Stimulated activated CD4-positive, alpha-beta T cell treated with anti-CD3 and anti-CD28 coated beads, TNF-alpha, amount 100 ng/mL, for 1 hour (primary cell): ENCODE measurements at places on chromosomes 2 and 18.

DNA sequence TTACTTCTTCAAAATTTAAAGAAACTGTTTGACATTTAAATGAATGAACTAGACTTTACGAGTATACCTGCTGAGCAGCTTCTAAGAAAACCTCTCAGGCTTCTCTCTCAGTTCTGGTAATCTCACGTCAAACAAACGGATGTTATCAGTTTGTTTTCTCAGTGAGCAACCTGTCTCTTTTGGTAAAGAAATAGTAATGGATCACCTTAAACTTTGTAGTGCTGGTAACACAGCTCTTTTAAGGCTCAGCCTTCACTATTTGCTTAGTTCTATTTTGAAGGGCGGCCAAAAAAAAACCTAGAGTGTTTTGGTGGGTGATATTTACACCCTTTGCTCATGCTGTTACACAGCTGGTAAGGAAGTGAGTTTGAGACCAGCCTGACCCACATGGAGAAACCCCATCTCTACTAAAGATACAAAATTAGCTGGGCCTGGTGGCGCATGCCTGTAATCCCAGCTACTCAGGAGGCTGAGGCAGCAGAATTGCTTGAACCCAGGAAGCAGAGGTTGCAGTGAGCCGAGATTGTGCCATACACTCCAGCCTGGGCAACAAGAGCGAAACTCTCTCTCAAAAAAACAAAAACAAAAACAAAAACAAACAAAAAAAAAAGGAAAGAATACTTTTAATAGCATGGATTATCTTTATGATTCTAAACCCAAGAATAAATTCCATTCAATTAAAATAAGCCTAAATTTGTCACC, 15.9 kb downstream of the FN1 start:
- DNase-seq, result no peak

DNA sequence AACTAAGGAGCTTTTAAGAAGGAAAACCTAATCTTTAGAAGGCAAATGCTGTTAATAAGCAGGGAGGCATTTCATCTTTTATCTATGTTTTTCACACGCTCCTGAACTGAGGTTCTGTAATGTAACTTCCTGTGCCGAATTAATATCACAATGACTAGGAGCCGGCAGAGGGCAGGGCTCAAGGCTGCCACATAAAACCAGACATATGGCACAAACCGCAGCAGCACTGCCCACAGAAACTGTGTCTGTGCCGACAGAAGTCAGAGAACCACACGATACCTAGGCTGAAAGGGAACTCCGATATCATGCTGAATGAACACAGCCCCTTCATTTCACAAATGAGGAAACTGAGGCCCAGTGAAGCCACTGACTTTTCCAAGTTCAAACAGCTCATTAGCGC, 112.1 kb downstream of the EIPR1 start:
- DNase-seq, result no peak

- DNase-seq, result no peak
Measured at GRCh38 chr2:109233643-109234042, 104.6 kb downstream of the SH3RF3 start.

DNA sequence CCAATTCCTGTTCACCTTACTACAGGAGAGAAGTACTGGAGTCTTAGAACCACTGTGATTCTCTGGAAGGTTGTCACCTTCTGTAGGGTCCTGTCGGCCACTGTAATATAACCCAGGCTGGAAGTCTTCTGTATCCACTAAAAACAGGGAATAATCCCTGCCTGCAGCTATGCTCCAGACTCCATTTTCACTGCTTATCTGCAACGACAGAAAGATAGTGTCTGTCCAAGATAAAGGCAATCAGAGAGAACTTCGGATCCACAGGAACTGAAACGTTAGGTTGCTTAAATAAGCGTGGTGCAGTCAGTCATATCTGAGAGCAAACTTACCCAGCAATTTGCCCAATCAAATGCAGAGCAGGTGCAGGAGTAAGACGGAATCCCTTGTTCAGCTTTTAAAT, 34.2 kb downstream of the ALS2 start:
- DNase-seq, result no peak

- DNase-seq, result no peak
Measured at GRCh38 chr2:218832520-218832919, 917 bp upstream of the PRKAG3 start.

- no peak for DNase-seq
Measured at GRCh38 chr2:33425586-33426031, 50.8 kb upstream of the RASGRP3 start.

DNA sequence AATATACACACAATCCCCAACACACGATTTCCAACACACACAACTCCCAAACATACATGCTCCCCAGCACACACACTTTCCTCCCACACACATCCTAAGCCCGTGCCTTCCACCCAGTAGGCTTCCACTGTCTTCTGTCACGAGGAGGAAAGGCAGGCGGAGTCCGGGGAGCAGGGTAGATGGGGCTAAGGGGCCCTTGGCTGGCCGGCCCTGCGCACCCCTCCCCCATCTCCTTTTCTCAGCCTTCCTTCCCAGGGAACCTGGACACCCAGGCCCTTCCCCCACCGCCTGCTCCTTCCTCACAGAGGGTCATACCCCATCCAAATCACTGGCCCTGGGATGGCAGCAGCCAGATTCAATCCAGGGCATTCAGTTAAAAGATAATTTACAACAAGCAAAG, 3.4 kb upstream of the PDCD1 start:
- DNase-seq, result no peak

DNA sequence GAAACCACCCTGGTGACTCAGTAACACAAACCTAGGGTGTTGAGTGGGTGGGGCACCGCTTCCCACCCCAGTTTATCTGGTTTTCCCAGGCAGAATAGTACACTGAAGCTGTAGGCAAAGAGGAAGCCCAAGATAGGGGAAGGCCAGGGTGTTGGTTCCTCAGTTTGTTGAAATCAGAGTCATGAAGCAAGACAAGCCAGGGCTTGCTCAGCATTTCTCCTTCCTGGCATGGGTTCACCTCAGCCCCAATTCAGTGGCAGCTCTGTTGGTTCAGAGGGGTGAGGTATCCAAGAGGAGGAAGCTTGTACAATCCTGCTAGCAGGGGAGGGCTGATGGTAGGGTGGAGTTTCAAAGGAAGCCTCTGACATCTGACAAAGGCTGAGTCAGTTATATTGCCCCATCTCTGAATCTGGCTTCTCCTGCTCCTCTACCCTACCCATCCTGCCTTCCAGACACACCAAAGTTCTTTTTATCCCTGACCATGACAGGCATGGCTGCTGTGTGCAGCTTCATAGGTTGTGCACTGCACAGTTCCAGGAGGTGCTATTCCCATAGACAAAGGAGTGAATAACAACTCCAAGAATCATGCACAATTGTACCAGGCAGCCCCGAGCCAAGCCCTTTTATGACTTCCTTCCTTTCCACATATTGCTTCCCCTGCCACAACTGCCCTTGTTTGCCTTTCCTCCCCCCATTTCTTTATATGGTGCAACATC, 24.9 kb upstream of the RAB10 start:
- DNase-seq, result no peak

DNA sequence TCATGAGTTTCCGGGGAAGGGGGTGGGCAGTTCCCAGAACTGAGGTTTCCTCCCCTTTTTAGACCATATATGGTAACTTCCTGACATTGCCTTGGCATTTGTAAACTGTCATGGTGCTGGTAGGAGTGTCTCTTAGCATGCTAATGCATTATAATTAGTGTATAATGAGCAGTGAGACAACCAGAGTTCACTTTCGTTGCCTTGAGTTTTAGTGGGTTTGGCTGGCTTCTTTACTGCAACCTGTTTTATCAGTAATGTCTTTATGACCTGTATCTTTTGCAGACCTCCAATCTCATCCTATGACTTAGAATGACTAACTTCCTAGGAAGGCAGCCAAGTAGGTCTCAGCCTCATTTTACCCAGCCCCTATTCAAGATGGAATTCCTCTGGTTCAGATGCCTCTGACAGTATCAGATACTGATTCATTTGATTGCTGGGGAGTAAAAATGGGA, 447.3 kb downstream of the XIRP2 start:
- DNase-seq, result no peak

- no peak for DNase-seq
Measured at GRCh38 chr2:37657471-37657870, 14.0 kb downstream of the CDC42EP3 start.

DNA sequence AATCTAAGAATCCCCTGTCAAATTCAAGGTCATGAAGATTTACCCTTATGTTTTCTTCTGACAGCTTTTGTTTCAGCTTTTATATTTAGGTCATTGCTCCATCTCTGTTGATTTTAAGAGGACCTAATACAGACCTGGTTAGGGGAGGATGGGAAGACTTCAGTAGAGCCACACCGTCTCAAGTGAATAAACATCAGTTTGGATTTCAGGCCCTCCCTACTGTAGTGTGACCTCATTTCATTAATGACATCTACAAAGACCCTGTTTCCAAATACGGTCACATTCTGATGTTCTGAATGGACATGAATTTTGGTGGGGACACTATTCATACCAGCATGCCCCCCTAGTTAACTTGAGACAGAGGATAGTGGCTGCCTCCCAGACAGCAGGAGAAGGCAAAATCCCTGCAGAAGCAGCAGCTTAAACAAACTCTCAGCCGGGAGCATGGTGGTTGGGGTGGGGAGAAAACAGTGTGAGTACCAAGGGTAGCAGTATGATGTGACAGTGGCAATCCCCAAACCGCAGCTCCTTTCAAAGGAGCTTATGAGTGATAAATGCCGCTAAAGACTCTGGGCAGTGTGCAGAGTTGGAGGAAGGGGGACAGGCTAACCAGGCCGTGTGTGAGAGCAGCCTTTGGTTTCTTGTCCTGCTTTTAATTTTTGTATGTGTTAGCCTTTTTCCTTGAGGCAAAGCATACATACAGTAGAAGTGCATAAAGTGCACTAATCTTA, 65.9 kb upstream of the TNP1 start:
- DNase-seq, result no peak

DNA sequence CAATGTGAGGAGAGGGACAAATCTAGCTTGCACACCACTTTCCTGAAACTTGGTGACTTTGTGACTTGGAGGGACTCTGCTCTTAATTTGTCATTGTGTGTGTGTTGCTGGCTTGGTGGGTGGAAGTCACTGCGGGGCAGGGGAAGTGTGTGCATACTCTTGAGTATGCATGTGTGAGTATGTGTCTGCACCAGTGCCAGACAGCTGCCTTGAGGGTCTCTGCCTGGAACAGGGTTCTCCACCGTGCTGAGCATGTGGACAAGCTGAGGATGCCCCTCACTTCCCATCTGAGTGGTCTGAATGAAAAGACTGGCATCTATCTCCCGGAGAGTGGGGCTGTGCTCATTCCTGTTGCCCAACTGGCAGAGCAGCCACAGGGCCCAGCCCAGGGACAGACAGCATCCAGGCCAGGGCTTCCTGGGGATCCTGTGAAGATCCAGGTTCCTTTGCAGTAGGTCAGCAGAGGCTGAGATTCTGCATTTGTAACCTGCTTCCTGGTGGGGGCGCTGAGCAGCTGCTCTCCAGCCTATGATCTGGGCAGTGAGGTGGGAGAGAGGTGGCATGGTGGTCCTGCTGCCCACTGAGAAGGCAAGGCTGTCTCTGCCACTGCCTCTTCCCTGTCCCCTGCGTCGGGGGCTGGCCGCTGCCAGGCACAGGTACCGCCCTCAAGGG, 138.9 kb upstream of the HAAO start:
- DNase-seq, result no peak

DNA sequence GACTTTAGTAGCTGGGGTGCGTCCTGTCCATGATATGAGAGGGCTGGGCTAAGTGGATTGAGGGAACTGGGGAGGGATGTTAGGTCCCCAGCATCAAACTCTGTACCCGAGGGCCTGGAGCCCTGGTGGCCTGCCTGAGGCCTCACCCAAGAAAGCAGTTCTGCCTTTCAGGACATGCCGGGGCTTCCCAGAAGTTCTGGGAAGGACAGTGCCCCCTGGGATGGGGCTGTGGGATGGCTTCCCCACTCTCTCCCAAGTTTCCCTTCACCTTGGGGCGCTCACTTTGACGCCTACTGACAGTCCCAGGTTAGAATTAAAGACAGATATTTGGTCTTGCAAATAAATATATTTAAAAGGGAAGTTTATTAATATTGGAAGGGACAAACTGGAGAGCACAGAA, 1.8 kb downstream of the OXER1 start:
- DNase-seq, result no peak

GRCh38 chr2:187138265-187138664, 289.3 kb upstream of the ZSWIM2 start:
- no peak for DNase-seq

- no peak for DNase-seq
Measured at GRCh38 chr18:80205294-80205693, 42.0 kb downstream of the PARD6G start.
